Fibroblast of skin of right quadriceps (primary cell): ENCODE measurements at places on chromosomes 3 and 15.

DNA sequence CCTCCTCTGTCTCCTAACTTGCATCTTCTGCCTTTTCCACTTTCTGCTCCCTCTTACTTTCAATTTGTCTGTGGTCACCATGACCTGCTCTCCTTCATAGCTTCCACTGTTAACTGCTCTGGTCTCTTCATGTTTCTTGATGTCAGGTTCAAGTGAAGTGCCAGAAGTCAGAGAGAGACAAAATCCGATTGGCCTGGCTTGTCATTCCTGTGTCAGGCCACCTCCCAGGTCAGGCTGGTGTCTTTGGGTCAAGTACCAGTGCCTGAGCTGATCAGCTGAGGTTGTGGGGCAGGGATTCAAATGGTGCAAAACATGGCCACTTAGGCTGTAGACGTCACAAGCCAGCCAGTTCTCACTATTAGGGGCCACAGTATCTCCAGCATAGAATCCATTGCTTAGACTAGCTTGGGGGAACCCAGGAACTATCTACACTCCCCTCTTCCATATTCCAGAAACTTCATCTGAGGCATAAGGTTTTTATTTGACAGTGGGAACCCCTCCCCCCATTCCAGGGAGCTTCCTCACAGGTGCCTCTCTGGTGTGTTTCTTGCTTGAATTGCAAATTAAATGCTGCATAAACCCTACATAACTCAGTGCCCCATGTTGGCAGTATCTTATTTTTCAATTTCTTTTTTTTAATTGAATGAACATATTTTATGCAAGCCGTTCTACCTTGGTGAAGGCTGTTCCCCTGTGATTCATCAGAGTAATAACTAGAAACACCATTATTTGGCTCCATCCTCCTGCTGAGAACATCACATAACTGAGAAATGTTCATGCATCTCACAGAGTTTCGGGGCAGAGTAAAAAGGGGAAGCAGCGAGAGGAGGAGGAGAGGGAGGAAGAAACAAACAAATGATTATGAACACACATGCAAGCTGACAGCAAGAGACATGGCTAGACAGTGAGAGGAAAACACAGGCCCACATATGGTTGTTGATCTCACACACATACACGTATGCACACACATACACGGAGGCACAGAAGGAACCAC is 175.8 kb downstream of the TLE3 start:
- DNase-seq = no peak

GRCh38 chr3:190012314-190012782 is 108.3 kb downstream of the P3H2 start:
- DNase-seq = peak; percentile 77

DNA sequence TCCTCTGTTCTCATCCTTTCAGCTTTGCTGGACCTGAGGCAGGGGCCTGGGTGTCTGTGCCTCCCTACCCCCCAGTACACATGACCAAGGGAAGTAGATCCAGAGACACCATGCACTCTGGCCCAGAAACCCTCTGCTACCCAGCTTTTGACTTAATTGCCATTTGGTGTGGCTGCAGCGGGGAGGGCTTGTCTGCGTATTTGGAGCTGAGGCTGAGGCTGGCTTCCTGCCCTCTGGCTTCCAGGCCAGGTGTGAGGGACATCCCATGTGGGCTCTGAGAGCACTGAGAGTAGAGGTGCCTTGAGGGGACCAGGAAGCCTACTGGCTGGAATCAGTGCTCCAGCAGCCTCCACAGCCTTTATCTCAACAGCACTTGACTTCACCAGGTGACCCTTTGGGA is 26.9 kb downstream of the PPCDC start:
- no peak for DNase-seq

DNA sequence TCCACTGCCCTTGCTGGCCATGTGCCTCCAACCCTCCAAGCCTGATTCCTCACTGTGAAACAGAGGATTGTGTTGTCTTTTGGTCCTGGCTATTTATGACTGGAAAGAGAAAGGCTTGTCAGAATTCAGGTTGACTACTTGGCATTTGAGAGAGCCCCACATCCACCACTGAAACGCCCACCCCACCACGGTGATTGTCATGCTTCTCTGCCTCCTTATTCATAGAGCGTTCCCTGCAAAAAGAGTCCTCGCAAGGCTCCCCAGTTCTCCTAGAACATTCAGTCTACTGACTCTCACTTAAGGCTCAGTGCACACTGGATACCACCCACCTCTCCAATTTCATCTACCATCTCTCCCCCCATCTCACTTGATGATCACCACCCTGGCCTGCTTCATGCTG is 162.9 kb upstream of the WNT5A start:
- no peak for DNase-seq

DNA sequence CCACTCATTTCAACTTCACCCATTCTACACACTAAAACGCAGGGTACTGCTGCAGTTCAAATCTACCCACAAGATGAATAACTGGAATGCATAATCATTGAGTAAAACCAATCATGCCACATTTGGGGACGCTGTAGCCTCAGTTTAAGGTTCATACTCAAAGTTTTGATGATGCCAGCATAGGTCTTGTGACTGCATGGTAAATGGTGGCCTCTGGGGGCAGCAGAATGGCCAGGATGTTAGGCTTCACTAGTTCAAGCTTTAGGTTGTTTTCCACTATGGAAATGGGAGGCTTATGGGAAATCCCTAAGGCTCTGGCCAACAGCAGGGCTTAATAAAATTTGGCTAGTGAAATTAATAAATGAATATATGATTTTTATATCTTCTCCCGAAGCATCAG is 104.3 kb upstream of the TSC22D2 start:
- DNase-seq = no peak

DNA sequence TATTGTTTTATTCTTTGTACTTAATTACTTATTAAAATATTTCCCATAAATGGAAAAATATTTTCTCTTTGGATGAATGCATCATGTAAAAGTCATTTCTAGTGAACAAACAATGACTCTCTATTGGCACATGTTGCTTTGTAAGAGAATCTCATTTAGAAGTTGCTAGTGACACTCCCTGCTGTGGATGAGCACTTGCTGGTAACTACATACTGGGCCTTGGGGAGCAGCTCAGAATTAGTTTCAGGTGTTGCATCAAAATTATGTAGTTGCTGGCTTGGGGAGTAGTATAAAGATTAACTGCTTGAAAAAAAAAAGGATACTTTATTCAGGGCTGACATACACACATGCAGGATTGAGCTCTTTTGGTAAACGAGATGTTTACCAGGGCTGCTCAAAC is 80.3 kb upstream of the KCNAB1 start:
- DNase-seq = no peak

- DNase-seq = peak; percentile 72
Observed at GRCh38 chr3:17213102-17213501, 328.3 kb downstream of the PLCL2 start.

DNA sequence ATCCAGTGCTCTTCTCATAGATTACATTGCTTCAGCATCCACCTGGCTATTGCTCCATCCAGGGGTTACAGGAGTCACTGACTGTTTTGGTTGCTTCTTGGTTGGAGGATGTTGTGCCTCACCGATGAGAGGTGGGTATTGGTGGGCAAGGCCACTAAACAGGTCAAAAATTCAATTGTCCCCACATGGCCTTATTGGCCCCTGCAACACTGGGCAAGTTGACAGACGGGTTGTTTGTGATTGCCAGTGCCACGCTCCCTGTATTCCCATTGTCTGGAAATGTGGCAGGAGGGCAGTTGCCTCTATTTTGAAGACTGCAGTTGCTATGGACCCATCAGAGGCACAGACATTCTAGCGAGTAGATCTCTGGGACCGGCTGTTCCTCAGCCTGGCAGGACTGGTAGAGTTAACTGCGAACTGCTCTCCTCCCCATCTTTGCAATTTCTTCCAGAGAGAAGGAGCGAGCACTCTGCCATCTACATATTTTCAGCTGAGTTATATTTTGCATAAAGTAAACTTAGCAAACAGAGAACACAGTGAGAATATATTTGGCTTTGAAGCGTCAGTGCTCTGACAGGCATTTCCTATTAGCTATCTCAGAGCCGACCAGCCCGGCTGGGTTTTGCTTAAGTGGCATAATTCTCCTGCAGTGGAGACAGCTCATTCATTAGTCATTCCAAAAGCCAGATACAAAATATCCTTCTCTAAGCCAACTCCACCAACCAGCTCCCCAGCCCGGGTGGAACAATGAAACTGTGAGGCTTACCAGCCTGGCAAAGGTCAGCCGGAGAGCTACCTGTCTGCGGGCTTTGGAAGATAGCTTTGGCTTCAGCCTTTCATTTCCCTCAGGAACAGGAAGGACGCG is 26.0 kb upstream of the MAGEF1 start:
- peak; percentile 79 for DNase-seq

DNA sequence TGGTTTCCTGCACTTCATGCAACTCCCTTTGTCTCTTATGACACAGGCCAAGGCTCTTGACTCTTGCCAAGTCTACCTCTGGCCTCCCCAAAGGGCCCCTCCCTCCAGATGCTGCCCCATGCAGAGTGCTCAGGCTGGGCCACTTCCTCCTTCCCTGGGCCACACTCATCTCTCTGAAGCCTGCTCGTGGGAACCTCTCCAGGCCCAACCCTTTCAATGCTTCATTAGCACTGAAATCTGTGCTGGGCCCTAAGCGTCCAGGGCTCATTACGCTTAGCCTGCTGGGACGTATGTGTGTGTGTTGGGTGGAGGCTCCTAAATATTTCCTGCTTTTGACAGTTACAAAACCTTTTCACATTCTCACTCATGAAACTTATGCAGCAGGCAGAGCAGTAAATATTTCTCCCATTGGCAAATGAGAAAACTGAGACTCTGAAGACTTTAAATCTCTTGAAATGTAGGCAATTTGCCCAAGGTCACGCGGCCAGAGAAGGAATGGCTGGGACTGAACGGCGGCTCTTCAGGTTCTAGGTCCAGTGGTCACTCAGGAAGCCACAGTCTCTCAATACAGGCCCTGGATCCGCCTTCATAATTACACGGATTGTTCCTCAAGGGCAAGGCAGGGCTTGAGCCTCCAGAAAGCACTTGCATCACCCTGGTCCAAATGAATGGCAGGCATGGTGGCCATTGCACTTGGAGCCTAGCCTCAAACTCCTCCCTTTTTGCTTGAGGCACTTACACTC is 241.7 kb upstream of the HES1 start:
- DNase-seq = no peak

- DNase-seq = no peak
Observed at GRCh38 chr3:106251160-106251892, 382.5 kb upstream of the CBLB start.

GRCh38 chr15:49238342-49238741 is 68.3 kb downstream of the GALK2 start:
- peak; percentile 90 for DNase-seq

DNA sequence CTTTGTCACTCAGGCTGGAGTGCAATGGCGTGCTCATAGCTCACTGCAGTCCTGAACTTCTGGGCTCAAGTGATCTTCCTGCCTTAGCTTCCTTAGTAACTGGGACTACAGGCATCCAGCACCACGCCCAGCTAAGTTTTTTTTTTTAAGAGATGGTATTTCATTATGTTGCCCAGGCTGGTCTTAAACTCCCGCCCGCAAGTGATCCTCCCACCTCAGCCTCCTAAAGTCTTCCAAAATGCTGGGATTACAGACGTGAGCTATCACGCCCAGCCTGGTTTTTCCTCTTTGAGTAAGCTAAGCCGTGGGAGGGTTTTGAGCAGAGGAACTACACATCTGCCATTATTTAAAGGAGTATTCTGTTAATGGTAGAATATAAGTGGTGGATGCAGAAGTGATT is 7.4 kb upstream of the LRRFIP2 start:
- peak; percentile 18 for DNase-seq

DNA sequence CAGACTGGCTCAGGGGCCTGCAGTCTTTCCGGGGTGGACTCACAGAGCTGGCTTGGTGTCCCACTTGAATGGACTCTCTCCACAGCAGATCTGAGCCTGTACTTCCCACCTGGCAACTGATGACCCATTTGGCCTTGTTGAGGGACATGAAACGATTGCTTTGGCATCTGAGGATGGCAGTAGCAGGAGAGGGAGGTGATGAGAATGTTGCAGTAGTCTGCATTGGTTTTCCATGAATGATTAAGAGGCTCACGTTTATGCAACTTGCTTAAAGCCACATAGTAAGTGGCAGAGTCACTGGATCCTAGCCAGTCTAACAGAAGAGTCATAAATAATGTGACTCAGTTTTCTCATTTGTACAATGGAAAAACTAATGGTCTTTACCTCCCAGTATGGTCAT is 21.9 kb downstream of the IL20RB start:
- DNase-seq = peak; percentile 59

DNA sequence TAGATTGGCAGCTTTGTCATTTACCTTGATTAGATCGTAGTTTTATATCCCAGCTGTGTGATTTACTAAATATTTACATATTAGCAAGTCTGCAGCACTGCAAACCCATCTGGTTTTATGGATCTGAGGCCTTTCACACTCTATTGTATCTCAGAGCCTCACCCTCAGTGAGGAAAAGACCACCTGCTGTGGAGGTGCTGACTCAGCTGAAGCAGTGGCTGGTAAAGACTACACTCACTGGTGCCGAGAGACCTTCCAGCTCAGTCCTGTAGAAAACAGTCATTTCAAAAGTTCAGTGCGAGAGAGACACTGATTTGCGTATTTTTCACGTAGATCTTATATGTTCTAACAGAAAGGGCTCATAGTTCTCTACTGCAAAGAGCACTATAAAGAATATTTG is 307.8 kb upstream of the TPM1 start:
- peak; percentile 45 for DNase-seq

DNA sequence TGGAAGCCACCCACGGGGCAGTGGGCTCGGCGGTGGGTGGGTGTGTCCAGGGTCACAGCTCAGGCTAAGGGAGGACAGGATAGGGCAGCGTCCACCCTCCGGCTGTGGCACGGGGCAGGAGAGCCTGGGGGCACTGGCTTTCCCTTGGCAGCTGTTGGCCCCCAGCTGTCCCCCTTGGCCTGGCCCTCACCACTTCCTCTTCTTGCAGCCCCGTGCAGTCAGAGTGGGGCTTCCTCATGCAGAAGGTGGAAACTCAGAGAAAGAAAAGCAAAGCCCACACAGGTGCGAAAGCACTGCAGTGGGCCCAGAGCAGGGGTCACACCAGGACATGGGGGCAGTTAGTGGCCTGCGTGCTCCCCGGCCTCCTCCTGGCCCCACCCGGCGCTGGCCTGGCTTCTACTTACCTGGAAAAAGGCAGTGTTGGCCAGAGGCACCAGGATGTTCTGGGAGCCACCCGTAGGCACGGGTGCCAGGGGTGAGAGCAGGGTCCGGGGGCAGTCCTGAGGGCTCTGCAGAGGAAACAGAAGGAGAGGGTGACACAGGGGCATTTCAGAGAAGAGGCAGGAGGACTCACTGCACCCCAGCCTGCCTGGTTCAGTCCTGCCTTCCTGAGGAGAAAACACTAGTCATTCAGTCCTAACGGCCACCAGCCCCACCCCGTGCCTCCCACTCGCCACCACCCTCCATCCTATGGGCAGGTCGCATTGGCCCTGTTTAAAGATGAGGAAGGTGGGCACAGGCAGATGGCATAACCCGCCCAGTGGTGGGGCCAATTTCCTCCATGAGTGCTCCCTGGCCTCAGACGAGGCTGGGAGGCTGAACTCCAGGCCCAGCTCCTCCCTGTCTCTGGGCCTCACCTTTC is 28.3 kb downstream of the PLXND1 start:
- no peak for DNase-seq

- peak; percentile 50 for DNase-seq
Observed at GRCh38 chr3:169863458-169863899, 6.3 kb downstream of the LRRC31 start.

GRCh38 chr3:30020380-30020779 is 586.0 kb upstream of the TGFBR2 start:
- no peak for DNase-seq
